ENCODE measurements at places on chromosomes 13 and 19.
A peak's percentile ranks its signal among the peaks of the same experiment; 100 is the strongest.

DNA sequence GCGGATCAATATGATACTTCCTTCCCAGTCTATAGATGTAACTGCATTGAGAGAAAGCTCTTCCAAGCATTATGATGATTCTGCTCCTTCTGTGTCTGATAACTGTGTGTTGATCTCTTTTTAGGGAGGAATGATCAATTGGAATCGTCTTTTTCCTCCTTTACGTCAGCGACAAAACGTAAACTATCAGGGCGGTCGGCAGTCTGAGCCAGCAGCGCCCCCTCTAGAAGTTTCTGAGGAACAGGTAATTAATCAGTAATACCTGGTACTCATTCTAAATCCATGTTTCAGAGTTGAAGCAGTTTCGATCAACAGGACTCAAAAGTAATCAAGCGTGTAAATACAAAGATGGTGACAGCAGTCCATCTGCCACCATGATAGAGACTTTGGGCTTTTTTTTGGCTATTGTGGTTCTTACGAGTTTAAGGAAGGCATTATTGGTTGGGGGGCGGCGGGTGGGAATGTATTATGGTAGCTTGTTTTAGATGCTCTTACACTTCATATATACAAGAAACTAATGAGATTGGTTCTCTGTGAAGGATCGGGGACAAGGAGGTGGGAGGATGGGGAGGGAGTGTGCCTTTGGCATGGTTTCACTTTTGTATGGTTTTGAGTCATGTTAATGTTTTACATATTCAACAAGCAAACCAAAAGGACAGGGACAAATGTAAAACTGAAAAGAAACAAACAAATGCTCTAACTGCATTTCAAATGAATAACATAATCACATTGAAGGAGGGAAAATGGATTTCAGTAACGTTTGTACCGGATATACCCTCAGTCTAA is 60.7 kb upstream of the GPR183 start:
- peak; percentile 46 for DNase-seq

DNA sequence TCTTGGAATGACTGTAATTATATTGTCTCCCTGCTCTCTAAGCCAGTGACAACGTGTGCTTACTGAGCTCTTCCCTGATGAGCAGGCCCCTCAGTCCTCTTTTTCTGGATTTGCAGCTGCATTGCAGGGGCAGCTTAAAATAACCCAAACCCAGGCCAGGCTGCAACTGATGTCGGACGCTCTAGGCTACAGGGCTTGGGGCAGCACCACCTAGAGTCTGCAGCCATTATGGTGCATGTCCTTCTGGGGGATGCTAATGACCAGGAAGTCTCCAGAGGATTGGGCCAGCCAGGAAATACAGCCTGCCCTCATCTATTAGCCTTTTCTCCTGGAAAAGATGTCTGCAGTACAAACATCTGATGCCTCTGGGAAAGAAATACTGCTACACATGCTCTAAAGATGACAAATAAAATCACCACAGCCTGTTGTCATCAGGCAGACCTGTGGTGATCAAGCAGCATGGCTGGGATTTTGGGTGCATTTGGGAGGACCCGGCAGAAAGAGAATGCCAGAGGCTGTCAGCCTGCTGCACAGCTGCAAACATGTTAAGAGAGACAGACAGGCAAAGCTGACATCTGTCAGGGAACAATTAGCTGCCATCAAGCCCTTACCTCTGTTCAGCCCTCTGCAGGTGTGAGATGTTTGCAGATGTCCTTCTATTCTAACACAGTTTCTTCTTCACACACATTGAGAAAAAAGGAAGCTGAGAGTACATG is 51.8 kb downstream of the CCDC70 start:
- no peak for DNase-seq

GRCh38 chr19:17226002-17226933 is at the start of gene OCEL1:
Gene OCEL1 (plus strand): TSS chr19:17226226. CDS start chr19:17226248, 22 bp downstream.
- peak; percentile 99 for DNase-seq

GRCh38 chr19:13401388-13401787 is 104.9 kb downstream of the CACNA1A start:
- DNase-seq, result no peak

- no peak for DNase-seq
Observed at GRCh38 chr19:5022066-5022860, 53.4 kb downstream of the KDM4B start.

GRCh38 chr19:10189616-10190015 is 5.1 kb downstream of the DNMT1 start:
- DNase-seq, result no peak

GRCh38 chr19:43692877-43693276 is 22.9 kb upstream of the PLAUR start:
- DNase-seq, result no peak

GRCh38 chr19:5079071-5079774 is 110.3 kb downstream of the KDM4B start:
- DNase-seq, result no peak

DNA sequence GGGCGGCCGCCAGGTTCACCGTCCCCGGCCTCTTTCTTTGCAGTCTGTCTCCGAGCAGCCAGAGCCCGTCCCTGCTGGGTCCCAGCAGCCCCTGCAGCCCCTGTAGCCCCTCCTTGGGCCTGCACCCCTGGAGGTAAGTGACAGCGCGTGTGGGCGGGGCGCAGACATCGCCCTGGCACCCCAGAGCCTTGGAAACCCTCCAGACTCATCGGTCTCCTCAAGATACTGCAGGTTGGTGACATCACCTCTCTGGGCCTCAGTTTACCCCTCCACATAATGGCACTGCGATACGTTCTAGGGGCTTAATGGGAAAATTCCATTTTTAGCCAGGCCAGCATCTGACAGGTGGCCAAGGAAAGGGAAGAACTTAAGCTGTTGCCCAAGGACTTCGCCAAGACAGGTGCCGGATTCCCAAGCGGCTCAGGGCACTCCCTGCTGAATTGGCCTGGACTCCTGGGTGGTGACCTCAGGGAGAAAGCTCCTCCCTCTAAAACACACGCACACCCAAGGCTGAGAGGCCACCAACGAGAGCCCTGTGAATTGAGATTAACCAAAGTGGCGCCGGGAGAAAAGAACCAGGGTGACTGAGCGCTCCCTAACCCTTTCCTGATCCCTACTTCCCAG is 13.1 kb downstream of the MAST3 start:
- no peak for DNase-seq

GRCh38 chr13:86840250-86841191 is 830.6 kb upstream of the SLITRK5 start:
- DNase-seq, result no peak

- DNase-seq, result no peak
Observed at GRCh38 chr13:112842343-112842856, 126.6 kb upstream of the MCF2L start.

DNA sequence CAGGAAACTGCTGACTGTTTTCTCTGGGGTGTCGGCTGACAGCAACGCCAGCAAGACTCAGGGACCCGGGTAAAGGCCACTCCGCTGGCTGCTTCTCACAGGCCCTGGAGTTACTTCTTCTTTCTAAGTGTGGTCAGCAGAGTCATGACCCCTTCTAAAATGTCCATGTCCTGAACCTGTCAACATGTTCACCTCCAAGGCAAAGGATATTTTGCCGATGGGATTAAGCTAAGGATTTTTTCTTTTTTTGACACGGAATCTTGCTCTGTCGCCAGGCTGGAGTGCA is 7.9 kb downstream of the PEX11G start:
- no peak for DNase-seq

DNA sequence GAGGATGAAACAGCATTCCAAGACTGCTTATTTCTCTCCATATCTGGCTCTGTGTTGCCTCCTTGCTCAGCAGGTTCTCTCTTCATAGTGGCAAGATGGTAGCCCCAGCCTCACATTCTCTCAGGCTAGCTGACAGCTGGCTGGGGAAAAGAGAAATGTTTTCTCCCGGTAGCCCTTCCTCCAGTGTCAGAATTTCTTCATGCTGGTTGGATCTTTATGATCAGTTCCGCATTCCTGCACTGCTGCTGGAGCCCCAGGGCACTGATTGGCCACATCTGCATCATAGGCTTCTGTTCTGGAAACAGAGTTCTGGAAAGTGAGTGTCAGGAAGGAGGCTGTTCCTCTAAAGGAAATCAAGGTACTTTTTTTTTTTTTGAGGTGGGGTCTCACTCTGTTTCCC is 24.6 kb downstream of the POP4 start:
- no peak for DNase-seq

- DNase-seq, result no peak
Observed at GRCh38 chr13:108940121-108940520, 310.7 kb downstream of the MYO16 start.

- no peak for DNase-seq
Observed at GRCh38 chr19:13447978-13448377, 58.3 kb downstream of the CACNA1A start.

- no peak for DNase-seq
Observed at GRCh38 chr13:24897293-24897692, 133.3 kb downstream of the RNF17 start.

DNA sequence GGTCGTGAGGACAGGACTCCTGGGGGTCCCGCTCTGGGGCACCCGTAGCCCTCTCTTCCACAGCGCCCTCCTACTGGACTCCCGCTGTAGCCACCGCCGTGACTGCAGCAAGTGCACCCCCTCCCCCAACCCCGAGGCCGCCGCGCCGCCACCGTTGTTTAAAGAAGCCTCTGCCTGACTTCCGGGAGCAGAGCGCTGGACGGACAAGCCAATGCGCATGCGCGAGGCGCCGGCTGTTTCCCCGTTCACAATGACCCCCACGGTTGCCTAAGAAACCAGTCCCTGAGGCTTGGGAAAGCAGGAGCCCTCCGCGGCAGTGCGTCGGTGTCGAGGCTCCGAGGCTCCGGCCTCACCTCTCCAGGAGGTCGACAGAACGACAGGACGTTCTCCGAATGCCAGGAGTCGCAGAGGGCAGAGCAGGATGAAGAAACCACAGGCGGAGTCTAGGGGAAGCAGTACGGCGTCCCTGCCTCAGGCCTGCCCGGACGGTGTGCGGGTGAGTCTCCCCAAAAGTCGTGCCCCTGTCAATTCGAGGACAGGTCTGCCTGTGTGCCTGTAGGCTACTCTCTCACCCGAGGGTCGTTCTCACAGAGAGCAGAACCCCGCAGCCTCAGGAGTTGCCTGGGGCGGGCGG is 70.5 kb upstream of the ZNF420 start:
- peak; percentile 33 for DNase-seq

DNA sequence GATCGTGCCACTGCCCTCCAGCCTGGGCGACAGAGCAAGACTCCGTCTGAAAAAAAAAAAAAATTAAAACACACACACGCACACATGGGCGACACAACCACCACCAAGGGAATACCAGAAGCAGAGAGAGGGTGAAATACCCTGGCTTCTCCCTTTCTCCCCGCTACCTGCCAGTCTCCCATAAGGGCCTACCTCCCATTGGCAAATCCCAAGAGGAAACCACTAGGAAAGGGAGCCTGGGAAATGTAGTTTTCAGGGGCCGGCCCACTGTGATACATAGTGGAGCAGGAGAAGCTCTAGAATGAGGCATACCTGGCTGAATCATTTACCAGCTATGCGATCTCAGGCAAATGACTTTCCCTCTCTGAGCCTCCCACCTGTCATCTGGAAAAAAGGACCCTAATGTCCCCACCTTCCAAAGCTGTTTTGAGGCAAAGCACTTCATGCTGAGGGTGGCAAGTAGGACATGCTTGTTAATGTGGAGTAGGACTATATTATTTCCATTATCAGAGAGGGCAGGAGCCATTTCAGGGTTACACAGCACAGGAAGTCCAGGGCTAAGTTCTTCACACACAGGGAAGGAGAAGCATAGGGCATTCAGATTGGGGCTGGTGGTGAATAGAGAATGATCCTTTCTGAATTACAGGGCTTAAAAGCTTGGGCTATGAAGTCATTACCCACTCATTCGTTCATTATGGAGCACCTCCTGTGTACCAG is 14.3 kb upstream of the HNRNPUL1 start:
- DNase-seq, result no peak

DNA sequence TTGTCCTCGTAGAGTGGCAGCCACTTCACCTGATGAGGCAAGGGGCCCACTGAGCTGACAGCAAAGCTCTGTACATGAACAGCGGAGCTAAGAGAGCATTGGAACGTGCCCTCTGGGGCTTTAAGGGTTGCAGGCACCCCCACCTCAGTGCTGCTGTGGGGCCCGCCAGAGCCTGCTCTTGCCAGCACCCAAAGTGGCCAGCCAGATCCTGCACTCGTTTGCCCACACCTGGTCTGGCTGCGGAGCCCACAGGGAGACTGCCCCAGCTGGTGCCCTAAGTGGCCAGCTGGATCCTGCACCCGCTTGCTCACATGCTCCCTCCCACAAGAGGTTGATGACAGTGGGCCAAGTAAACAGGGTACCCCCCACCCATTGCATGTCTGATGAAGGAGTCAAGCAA is 783.4 kb upstream of the MIR17HG start:
- DNase-seq, result no peak

DNA sequence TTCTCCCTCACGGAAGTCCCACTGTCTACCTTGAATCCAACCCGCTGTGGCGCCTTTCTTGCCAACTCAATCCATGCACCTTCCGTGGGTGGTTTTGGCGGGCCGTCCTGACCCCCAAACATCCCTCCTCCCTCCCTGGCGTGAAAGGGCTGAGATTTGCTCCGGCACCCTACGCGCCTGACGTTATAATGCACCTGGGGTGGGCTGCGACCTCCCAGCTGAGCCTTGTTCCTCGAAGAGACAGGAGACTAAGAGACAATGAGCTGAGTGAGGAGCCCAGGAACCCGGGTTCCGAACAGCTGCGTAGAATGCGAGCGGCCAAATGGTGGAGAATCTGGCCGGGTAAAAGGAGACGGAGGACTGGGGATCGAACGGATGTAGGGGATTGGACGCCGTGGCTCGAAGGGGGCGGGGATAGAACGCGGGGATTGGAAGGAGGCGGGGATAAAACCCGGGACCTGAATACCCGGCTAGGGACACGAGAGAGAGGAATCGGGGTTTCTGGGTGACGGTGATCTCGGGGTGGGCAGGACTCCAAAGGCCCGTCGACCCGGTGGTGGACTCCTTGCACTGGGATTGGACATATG is at the start of gene CPT1C:
CPT1C (plus strand) TSS at position 461 of the 587 bp plus-strand sequence. CDS start 1,137 bp downstream, outside the sequence.
- DNase-seq, result peak; percentile 61

- no peak for DNase-seq
Observed at GRCh38 chr19:51354103-51354741, 12.0 kb downstream of the ETFB start.

DNA sequence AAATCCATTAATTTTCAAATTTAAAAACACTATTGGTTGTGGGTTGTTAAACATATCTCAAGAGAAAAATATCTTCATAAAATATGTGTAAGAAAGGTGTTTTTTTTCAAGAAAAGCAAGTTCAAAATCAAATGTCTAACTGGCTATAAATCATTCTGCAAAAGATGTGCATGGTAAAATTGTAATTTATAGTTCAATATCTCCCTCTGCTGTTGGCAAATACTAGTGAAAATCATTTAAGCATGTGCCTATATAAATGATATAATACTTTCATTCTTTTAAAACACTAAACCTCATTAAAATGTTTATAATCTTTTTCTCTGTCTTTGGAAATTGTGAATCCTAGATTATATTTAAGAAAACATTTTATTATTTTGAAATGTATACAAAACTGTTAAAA is 17.2 kb upstream of the SLITRK6 start:
- no peak for DNase-seq

All from CD4-positive, alpha-beta T cell (primary cell).